ENCODE measurements at places on chromosomes 7 and 10. TPM values are rescaled to one million over a fixed set of nuclear protein-coding genes. Genes with fewer than 3 reads are reported as not detected.

SMKR1 gene
- total RNA-seq: 0.22 TPM

HOXA3 gene
- total RNA-seq: 1.3 TPM

ABCB4 gene
- total RNA-seq: 0.67 TPM

VGF gene
- total RNA-seq: 1.4 TPM

TMEM213 gene
- total RNA-seq: not detected

SEMA3C gene
- total RNA-seq: not detected

EN2 gene
- total RNA-seq: not detected

PON1 gene
- not detected for total RNA-seq

TTYH3 gene
- total RNA-seq: 0.87 TPM

HOXA4 gene
- 0.79 TPM for total RNA-seq

RPEL1 gene
- not detected for total RNA-seq

MTURN gene
- total RNA-seq: 80.2 TPM

GIMAP8 gene
- total RNA-seq: not detected

IDI2 gene
- total RNA-seq: not detected

CPA2 gene
- not detected for total RNA-seq

SPDYE2B gene
- total RNA-seq: not detected

DYDC1 gene
- total RNA-seq: not detected

TEX47 gene
- not detected for total RNA-seq

AKR1C8 gene
- total RNA-seq: not detected
